ENCODE measurements at places on chromosomes 5 and 9.

DNA sequence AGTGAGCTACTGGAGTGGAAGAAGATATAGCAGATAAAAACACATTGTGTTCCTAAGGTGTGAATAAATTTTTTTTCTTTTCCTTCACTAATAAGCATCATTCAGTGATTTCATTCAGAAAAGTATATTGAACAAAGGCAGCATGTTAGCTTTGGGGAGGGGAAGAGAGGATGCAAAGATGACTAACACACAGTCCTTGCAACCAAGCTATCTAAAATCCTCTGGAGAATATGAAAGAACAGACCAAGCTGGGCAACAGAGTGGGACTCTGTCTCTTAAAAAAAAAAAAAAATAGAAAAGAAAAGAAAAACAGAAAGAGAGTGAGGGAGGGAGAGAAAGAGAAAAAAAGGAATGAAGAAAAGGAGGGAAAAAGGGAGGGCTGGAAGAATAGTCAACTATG, 22.3 kb upstream of the OMD start:
- DNase-seq = no peak

DNA sequence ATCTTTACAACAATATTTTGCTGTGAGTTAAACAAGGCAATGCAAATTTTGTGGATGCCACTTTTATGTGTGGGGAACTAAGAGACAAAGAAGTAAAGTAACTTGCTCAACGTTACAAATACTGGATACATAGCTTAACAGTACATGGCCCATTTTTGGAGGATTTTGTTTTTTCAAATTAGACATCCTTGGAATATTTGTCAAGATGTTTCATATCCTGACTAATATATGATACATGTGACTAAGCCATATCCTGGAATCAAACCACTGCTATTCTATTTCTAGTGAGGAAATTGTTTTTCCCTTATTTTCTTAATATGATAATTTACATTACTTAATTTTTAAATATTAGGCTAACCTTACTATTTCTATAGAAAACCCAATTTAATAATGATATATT, 529.8 kb downstream of the DMRTA1 start:
- no peak for DNase-seq

GRCh38 chr5:80964919-80965318, 4.8 kb downstream of the RASGRF2 start:
- no peak for DNase-seq

GRCh38 chr9:90822866-90823265, 21.2 kb downstream of the SYK start:
- no peak for DNase-seq

DNA sequence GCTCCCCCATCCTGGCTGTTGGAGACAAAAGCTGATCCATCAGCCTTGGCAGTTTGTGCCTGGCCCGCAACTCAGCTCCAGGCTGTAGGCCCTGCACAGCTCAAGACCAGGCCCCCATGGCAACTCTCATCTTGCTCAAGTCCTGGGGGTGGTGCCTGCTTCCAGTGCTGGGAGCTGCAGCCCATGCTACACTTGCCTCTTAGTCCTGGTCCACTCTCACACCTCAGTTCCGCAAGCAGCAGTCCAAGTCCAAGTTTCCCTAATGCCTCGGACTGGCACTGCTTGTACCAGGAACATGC, 14.2 kb downstream of the AHRR start:
- DNase-seq = no peak

GRCh38 chr9:134515026-134515821, 126.4 kb upstream of the COL5A1 start:
- no peak for DNase-seq

- DNase-seq = no peak
Observed at GRCh38 chr5:144711172-144711571, 540.5 kb downstream of the KCTD16 start.

DNA sequence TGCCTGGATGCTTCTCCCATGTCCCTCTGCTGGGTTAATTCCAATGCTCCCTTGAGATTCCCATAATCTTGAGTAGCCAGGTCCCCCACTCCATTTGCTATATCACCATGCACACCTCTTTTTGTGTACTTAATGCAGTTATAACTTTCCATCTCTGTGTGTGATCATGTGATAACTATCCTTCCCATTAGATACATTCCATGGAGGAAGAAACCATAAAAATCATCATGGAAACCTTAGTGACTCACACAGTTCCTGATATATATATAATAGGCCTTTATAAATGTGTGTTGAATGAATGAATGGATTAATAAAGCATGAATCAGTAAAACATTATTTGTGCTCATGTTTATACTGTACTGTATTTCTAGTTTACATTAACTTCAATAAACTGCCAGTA, 104.6 kb downstream of the PCSK5 start:
- no peak for DNase-seq

GRCh38 chr5:151298063-151298855, 5.3 kb downstream of the SLC36A3 start:
- DNase-seq = no peak

- no peak for DNase-seq
Observed at GRCh38 chr5:78518365-78519197, 130.0 kb downstream of the LHFPL2 start.

GRCh38 chr9:122186777-122187470, 27.2 kb downstream of the MORN5 start:
- DNase-seq = no peak

DNA sequence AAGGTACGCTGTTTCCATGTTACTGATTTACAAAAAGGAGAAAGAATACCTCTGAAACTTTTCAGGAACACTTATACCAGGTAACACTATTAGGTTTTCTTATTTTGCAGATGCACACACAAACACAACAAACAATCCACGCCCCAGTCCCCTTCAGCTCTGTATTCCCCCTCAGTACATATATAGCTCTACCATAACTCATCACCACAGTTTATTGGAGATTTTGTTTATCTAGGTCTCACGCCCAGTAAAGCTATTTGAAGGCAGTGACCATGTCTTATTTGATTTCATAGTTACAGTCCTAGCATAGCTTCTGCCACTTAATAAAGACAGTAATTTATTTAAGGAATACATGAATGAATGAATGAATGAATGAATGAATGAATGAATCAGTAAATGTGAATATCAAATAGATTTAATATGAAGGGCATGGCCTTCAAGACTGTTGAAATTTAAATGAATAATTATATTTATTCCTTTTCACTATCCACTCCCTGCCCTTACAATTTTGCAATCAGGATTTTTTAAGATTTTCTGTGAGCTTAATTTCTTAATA, 32.9 kb downstream of the INVS start:
- DNase-seq = no peak

- no peak for DNase-seq
Observed at GRCh38 chr5:153818626-153819025, 220.1 kb downstream of the FAM114A2 start.

- no peak for DNase-seq
Observed at GRCh38 chr5:63812693-63813092, 149.6 kb downstream of the HTR1A start.

- no peak for DNase-seq
Observed at GRCh38 chr5:55370291-55370925, 62.6 kb downstream of the MTREX start.

GRCh38 chr9:1495282-1496030, 445.3 kb downstream of the DMRT2 start:
- DNase-seq = no peak

DNA sequence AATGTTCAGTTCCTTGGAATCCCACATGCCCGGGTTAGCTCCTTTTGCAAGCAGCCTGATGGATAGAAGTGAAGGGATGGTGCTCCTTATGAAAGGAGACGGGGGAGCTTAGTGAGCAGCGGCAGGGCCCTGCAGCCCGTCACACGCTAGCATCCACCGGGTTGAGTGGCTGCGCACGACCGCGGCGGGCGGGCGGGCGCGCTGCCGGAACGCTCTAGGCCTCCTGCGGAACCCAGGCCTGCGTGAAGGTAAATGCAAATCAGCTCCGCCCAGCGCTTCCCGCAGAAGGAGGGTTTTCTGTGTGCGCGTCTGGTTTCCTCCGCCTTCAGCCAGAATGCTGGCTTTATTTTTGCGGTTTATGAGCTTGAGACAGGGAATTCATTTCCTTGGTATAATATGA, 19.8 kb downstream of the IL12B start:
- peak; percentile 50 for DNase-seq

Measured in mesothelial cell of epicardium (in vitro differentiated cells).